ENCODE measurements at places on chromosomes 3 and 15.

DNA sequence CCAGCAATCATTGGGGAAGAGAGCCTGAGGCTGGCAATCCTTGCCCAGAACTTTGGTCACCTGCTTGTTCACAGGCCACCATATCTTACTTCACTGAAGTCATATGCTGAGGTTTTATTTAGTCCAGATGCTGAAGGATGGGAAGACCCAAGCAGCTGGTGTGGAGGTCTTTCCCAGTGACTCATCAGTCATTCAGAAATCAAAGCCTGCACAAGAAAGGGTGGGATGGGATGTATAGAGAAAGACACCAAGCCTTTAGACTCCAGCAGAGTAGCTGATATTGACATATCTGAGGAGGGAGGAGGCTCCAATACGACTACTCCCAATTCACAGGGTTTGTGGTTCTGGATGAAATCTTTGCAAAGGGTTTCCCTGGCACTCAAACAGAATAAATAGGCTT is 13.0 kb upstream of the PHLDB2 start:
- no peak for DNase-seq

DNA sequence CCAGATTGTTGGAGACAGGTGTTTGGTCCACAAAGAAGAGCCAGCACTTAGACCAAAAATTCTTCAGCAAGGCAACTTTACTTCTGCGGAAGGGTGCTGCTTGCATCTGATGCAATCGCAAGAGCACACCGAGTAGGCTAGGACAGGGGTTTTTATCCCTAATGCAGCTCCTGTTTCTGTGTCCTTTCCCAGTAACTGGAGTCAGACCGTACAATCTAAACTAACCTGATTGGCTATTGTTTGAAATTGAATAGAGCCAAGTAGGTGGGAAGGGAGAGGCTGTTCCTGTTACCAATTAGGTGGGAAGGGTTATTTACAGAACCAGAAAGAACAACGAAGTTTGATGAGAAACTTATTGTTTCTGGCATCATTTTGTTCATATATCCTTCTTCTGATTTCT is 77.6 kb downstream of the CHCHD4 start:
- no peak for DNase-seq

- no peak for DNase-seq
These were observed 96.2 kb upstream of the NR2F2 start for GRCh38 chr15:96234109-96234892.

- peak; percentile 64 for DNase-seq
These were observed 60.5 kb downstream of the ITGB5 start for GRCh38 chr3:124826703-124827102.

- DNase-seq = no peak
These were observed 12.3 kb upstream of the BDH1 start for GRCh38 chr3:197567904-197568681.

- DNase-seq = no peak
These were observed 21.8 kb downstream of the TRIM42 start for GRCh38 chr3:140699516-140700231.

DNA sequence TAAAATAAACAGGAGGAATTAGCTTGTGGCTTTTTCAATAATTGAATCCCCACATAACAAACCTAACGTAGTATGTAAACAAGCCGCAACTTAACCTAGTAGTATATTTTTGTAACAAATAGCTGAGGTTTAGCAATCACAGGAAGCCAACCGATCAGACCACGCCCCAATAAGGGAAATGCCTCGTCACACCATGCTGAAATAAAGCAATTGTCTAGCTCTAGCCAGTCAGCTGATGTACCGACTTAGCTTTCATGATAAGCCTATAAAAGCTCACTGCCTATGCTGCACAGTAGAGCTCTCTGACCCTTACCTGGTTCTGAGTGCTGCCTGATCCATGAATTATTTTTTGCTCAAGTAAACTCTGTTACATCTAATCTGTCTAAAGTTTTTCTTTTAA is 208.9 kb downstream of the ROBO1 start:
- DNase-seq = no peak

- no peak for DNase-seq
These were observed 32.1 kb downstream of the EFHB start for GRCh38 chr3:19901918-19902317.

- no peak for DNase-seq
These were observed at the start of gene ATP10A for GRCh38 chr15:25863111-25863967. Gene ATP10A, minus strand, starts transcription at chr15:25863327. Its CDS starts 231 bp downstream, at chr15:25863096.

- DNase-seq = peak; percentile 28
These were observed at the start of the genes ATXN7 and THOC7 for GRCh38 chr3:63863150-63864007. Gene ATXN7, plus strand, starts transcription at chr3:63863867. Its CDS starts 48,732 bp downstream, at chr3:63912599. Gene THOC7, minus strand, starts transcription at chr3:63863805. Its CDS starts 15 bp downstream, at chr3:63863790.

GRCh38 chr3:178618197-178618596 is 82.0 kb downstream of the KCNMB2 start:
- no peak for DNase-seq

DNA sequence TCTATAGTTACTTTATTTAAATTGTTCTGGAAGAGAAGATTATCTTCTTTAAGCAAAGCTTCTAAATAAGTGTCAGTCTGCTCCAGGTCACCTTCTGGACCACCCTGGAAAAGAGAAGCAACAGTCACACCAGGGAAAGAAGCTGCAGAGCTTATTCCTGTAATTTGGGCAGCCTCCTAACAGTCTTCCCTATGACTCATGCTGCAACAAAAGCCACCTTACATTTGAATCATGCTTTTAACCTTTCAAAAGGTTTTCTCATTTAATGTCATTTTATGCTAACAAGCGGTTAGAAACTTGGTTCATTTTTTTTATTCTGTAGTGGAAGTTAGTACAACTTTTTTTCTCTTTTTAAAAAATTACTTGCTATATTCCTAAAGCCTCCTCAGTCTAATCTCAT is 5.3 kb upstream of the GUCA1C start:
- DNase-seq = peak; percentile 15

- DNase-seq = no peak
These were observed 159.6 kb upstream of the KCNH8 start for GRCh38 chr3:18988614-18989229.

DNA sequence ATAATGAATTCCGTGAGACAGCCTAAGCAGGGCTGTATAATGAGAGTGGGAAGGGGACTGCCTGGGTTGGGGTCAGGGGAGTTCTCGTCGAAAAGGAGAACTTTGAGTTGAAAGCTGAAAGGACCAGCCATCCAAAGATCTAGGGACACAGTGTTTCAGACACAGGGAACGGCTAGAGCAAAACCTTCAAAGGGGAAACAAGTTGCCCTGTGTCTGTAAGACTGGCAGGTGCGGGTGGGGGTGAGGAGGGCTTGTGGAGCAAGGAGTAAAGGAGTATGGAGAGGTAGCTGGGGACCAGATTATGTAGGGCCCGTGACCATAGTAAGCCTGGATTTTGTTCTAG is 1.3 kb upstream of the SRP14 start:
- DNase-seq = no peak

DNA sequence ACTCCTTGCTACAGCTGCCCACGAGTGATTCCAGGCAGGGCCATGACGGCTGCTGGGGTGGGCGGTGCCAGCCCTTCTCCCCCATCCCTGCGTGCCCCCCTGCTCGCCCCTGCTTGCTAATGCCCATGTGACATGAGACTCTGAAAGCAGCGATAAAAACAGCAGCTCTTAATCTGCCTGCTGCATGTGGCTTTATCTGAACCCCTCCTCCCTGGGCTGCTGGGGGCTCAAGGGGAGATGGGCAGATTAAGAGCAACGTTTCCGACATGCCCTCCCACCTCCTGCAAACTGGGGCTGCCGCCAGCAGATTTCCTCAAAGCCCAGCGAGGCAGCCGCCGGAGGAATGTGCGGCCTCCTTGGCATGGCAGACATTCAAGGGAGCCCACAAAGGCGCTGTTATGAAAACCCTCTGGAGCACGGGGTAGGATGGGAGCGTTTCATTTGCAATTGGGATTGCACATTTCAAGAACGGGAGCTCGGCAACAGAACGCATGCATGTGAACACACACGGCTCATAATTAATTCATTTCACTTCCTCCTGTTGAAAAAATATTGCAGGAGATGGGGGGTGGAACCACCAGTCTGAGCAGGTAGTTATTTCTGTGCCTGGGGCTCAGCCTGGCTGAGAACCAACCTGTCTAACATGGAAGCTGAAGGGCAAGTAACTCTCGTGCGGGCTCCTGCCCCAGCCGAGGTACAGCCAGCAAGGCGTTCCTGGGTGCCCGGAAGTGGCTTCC is 504.2 kb upstream of the PROK2 start:
- no peak for DNase-seq

- DNase-seq = peak; percentile 56
These were observed 148.5 kb downstream of the SSR3 start for GRCh38 chr3:156406393-156406792.

- DNase-seq = no peak
These were observed 381.2 kb downstream of the RSL24D1 start for GRCh38 chr15:54815556-54815955.

DNA sequence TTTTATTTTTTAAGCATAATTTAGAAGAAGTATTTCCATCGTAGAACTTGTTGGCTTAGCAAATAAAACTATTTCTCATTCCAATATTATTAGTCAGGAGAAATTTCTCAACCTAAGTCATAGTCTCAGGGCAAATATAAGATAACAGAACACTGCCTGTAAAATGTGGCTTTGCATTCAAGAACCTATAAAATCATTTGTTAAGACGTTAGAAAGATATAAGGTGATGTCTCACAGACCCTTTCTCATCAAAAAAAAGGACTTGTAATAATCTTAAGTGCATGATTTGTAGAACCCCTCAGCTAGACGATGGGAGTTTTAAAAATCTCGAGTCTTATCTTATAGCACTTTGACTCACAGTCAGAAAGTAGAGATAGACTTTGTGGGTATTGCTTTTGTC is 314.7 kb upstream of the CFAP20DC start:
- no peak for DNase-seq

GRCh38 chr3:119497820-119498185 is 544 bp upstream of the TIMMDC1 start:
- DNase-seq = peak; percentile 3

DNA sequence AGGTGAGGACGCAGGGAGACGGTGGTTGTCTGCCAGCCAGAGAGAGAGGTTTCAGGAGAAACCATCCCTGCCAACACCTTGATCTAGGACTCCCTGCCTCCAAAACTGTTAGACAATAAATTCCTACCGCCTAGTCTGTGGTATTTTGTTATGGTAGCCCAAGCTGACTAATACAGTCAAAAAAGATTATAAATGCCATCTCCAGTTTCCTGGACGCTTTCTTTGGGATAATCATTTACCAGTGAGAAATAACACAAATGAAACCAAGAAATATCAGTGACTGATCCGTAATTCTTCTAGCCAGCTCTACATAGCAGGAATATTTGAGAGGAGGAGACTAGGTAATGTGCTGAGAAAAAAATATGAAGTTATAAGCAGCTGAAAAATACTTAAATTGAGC is 707.8 kb upstream of the LMCD1 start:
- no peak for DNase-seq
